ENCODE measurements at places on chromosomes 5 and 9.

GRCh38 chr5:116970318-116970717 is 395.7 kb upstream of the SEMA6A start:
- no peak for DNase-seq

GRCh38 chr5:103014983-103015382 is 105.0 kb downstream of the GIN1 start:
- DNase-seq: no peak

GRCh38 chr9:120919843-120920805 is 6.5 kb downstream of the TRAF1 start:
- DNase-seq: no peak

DNA sequence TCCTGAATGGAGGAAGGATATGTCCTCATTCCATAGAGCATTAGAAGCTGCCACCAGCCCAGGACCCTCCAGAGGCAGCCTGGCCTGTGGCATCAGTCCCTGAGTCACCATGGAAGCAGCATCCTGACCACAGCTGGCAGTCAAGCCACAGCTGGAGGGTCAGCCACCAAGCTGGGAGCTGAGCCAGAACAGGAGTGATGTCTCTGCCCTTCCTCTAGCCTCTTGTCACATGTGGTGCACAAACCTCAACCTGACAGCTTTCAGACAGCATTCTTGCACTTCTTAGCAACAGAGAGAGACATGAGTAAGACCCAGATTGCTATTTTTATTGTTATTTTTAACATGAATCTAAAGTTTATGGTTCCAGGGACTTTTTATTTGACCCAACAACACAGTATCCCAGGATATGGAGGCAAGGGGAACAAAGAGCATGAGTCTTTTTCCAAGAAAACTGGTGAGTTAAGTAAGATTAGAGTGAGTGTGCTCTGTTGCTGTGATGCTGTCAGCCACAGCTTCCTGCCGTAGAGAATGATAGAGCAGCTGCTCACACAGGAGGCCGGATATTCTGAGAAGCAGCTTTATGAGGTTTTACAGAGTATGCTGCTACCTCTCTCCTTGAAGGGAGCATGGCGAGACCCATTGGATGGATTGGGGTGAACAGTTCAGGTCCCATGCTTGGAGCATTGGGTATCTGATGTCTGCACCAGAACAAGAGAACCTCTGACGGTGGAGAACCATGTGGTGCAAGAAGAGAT is 13.0 kb upstream of the CYFIP2 start:
- peak; percentile 29 for DNase-seq

- DNase-seq: peak; percentile 49
Measured at GRCh38 chr9:126398403-126399058, 71.9 kb downstream of the MVB12B start.

DNA sequence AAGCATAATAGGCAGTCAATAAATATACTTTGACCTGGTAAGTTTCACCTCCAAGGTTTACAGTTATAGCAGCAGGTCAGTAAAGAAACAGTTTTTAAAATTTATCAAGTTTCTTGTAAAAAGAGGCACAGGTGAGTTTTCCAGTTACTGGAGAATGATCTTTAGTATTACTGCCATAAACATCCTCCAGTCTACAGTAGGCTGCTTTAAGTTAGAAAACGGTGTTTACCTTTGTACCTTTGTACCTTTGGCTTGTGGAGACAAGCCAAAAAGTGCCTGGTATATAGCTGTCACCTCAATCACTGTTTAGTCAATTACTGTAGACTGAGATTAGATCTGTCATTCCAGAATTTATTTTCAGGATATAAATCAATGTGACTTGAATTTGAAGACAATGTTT is 42.7 kb upstream of the SRFBP1 start:
- no peak for DNase-seq

GRCh38 chr9:14423815-14424261 is 109.9 kb upstream of the NFIB start:
- DNase-seq: no peak
